Effector memory CD4-positive, alpha-beta T cell (primary cell): ENCODE measurements at places on chromosomes 5 and 9.

- no peak for DNase-seq
These were observed 1.7 kb downstream of the PRDM6 start for GRCh38 chr5:123090661-123091297.

GRCh38 chr5:60248901-60249300, 355.4 kb upstream of the PDE4D start:
- no peak for DNase-seq

- no peak for DNase-seq
These were observed 18.5 kb downstream of the DDX31 start for GRCh38 chr9:132651259-132651658.

GRCh38 chr5:129717751-129718310, 30.1 kb upstream of the MINAR2 start:
- no peak for DNase-seq

DNA sequence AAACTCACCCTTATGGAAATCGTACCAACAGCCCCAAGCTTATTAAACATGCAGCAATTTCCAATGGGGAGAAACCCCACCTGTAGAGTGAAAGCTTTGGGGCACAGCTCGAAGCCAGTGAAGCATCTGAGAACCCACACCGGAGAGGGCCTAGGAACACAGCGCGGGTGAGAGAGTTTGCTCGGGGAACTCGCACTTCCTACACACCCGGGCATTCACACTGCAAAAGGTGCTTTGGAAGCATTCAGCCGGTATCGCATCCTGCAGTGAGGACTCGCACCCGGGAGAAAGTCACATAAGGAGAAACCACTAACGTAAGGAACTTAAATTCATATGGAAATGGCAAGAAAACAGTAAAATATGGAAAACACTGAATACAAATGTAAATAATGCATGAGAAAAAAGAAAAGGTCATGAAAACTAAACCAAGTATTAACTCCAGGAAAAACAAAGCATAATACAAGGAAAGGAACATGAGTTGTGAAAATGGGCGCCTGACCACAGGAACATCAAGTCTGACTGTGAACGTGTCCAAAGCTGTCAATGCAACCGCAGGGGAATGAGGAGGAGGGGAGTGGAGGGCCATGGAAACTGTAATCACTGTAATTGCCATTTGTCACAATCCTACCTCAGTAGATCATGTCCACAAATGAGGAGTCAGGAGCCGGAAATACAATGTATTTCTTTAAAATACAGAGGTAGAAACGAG, 28.7 kb downstream of the CAMSAP1 start:
- no peak for DNase-seq
